ENCODE measurements at places on chromosomes 4 and X. TPM values are rescaled to one million over a fixed set of nuclear protein-coding genes. Genes with fewer than 3 reads are reported as not detected.
A peak's percentile ranks its signal among the peaks of the same experiment; 100 is the strongest.

The WDR17 gene
- 2.9 TPM for total RNA-seq

GRCh38 chrX:30812326-30812725, 76.7 kb downstream of the TAB3 start:
- no peak for ATAC-seq

DNA sequence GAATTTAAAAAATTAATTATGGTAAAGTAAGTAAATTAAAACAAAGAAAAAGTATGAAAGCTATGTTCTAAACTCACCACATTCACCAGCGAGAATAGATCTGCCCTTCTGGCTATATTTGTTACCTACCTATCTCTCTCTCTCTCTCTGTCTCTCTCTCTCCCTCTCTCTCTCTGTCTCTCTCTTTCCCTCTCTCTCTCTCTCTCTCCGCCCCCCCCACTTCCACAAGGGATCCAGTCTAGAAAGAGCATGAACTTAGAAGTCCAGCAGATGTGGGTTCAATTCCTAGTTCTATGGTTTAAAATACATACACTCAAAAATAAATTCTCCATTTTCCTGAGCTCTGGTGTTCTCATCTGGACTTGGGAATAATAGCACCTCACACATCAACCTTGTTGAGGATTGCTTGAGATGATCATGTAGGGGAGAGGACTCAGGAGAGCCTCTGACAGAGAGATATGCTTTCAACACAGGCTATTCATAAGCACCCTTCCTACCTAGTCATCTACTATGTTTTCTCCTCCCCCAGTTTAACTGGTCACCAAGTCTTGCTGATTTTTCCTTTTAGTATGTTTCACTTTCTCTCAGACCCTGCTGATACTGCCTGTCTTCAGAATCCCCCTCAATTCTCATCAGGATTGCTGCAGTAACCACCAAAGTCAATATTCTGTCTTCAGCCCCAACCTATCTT, 64.7 kb downstream of the SLC7A11 start:
- ATAC-seq = no peak

DNA sequence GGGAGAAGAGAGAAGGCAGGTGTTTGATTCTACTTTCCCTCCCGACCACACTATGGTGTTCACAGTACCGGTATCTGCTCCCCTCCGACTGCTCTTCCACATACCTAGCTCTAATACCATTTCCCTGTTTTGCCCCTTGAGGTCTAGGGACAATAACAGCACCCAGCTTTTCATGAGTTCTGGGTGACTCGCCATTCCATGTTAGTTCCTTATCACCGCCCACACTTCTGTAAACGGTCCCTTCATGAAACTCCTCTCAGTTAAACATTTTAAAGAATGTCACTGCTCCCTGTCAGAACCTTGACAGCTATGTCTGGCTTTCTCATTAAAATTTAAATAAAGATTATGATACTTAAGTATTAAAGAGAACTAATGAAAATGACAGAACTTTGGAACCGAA, 136.7 kb downstream of the ADAMTS3 start:
- no peak for ATAC-seq

The POU3F4 gene
- total RNA-seq = not detected

The MAGEC3 gene
- not detected for total RNA-seq

DNA sequence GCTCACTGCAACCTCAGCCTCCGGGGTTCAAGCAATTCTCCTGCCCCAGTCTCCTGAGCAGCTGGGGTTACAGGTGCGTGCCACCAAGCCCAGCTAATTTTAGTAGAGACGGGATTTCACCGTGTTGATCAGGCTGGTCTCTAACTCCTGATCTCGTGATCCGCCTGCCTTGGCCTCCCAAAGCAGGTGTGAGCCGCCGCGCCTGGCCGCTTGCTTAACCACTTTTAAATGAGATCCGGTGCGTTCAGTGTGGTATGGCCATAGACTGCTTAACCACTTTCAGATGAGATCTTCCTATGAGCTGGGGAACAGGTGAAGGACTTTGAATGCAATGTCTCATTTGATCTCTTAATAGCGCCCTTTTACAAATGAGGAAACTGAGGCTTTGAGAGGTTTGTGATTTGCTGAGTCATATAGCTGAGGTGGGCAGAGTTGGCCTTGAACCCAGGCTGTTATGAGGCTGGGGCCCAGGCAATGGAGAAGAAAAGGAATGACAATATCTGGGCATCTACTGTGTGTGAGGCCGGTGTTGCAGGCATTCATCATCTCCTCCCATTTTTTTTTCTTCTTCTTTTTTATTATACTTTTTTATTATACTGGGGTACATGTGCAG, 41.9 kb upstream of the NSG1 start:
- no peak for ATAC-seq

DNA sequence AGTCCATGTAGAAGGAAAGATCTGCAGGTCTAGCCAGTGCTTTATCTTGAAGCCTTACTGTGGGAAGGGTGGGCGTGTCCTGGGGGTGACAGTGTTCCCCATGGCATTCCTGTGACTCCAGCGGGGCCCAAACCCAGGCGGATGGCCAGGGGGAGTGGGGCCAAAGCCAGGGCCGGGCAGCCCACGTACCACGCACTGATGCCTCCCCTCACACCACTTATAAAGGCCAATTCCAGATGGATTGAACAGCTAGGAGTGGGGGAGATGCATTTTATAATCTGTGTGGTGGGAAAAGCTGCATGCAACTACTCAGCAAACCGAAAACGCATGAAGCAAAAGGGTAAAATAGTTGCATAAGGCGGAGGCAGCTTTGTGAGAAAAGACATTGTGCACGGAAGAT, 36.4 kb downstream of the NELFA start:
- ATAC-seq = no peak

DNA sequence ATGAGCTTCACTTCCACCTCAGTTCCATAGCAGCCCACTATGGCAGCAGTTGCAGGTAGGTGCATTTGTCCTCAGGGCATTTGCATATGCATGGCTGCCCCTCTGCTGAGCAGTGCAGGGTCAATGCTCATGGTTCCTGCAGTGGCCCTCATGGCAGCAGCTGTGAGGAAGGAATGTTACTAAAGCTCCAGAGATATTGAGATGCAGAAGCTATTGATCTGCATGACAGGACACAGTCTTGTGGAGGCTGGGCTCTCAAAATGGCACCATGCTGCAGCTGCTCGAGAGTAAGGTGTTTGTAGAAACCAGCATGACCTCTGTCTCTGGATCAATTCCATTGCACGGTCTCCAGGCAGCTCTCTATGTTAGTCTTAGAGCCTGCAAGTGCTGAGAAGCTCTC, 179.2 kb upstream of the PCDH18 start:
- no peak for ATAC-seq

GRCh38 chr4:89296896-89297295, 10.7 kb downstream of the GPRIN3 start:
- ATAC-seq = no peak

GRCh38 chr4:138090150-138090917, 151.8 kb downstream of the SLC7A11 start:
- ATAC-seq = peak; percentile 24
